Neural progenitor cell (in vitro differentiated cells): ENCODE measurements at places on chromosomes 2 and 18. TPM values are rescaled to one million over a fixed set of nuclear protein-coding genes. Genes with fewer than 3 reads are reported as not detected.

GRCh38 chr2:2926858-2927175 is 450.8 kb downstream of the EIPR1 start:
- H3K36me3 ChIP-seq = no peaks in the 10 kb centered on the region
- no peak overlapping the region for H3K27ac ChIP-seq
- DNase-seq = no peak
- H3K27me3 ChIP-seq = no peaks in the 10 kb centered on the region

- H3K36me3 ChIP-seq = no peaks in the 10 kb centered on the region
- H3K4me1 ChIP-seq = no peaks in the 10 kb centered on the region
- DNase-seq = no peak
- H3K27ac ChIP-seq = no peak overlapping the region
- no peaks in the 10 kb centered on the region for H3K27me3 ChIP-seq
These were observed 234.4 kb downstream of the SOCS6 start for GRCh38 chr18:70523035-70523791.

GRCh38 chr2:40558761-40559160 is 106.9 kb upstream of the SLC8A1 start:
- H3K36me3 ChIP-seq = no peaks in the 10 kb centered on the region
- no peak for DNase-seq
- H3K4me3 ChIP-seq = no peak overlapping the region
- H3K27ac ChIP-seq = no peak overlapping the region
- H3K27me3 ChIP-seq = no peaks in the 10 kb centered on the region
- H3K4me1 ChIP-seq = no peaks in the 10 kb centered on the region

DNA sequence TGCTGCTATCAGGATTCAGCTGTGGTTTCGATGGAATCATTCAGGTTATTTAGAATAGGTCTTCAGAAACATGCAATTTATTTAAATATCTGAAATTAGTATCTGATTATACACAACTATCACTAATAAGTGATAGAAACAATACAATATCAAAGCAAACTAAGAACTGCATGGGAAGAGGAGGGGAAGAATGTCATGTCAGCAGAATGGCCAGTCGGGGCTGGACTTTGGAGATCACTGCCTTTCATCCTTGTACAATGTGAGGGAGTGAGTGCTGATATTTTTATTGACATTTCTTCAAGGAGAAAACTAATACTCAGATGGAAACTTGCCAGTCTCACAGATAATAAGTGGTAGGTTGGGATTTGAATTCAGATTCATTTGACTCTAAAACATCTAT is 224.0 kb upstream of the LINC00305 start:
- H3K4me1 ChIP-seq = no peaks in the 10 kb centered on the region
- peaks cover 7% of the 10 kb centered on the region for H3K36me3 ChIP-seq
- H3K27me3 ChIP-seq = no peaks in the 10 kb centered on the region
- no peak overlapping the region for H3K27ac ChIP-seq

DNA sequence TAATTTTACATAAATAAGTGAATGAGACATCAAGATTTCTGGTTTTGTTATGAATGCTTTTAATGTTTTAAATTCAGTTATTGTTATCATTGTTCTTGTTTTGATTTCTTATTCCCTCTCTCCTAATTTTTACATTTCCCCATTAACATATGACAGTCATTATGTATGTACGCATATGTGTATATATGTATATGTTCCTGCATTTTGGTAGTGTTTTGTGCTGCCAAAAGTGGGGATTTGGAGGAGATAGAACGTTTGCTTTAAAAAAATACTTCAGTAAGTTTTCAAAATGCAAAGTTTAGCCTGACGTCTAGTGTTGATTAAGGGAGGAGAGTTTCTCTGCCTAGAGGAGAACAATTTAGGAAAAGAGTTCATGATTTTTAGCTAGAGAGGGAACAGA is 385.2 kb downstream of the EPHA4 start:
- H3K27me3 ChIP-seq = no peaks in the 10 kb centered on the region
- no peak overlapping the region for H3K27ac ChIP-seq
- DNase-seq = no peak
- H3K36me3 ChIP-seq = no peaks in the 10 kb centered on the region

DNA sequence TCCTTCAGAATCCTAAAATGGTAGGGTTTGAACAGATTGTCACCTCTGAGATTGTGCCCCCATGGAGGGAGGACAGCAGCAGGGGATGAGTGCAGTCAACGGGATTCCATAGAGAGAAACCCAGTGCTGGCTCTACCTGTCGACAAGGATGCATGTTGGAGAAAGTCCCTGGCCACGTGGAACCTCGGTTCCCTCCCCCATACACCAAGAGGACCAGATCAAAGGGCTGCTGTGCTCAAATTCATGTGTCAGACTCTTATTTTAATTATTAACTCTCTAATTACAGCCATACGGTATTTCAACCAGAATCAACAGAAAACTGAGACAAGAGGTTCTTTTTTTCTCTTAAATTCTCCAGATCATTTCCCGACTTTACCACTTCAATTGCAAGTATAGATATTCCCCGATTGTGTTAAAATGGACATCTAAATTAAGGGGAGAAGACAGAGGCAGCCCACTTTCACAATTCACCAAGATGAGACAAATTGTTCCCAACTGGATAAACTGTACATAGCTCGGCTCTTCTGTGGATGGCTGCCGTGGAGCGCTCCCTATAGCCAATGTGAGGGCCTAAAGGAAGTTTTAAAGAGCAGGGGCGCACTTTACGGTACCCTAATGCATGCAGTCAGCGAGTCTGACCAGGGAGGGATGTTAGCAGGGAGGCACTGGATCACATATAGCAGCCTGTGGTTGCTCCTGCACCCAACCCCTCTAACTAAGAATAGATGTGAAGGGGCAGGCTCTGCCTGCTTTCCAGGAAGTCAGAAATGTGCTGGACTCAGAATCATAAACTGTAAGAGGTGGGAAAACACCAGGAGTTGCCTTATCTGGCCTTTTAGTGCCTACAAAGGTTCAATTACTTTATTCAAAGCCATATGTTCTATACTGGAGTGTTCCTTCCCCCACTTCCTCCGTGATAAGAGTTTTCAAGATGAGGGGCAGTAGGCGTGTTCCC is 123.1 kb downstream of the CACNB4 start:
- DNase-seq = no peak
- H3K36me3 ChIP-seq = no peaks in the 10 kb centered on the region
- no peaks in the 10 kb centered on the region for H3K27me3 ChIP-seq
- no peak overlapping the region for H3K27ac ChIP-seq
- H3K4me3 ChIP-seq = no peak overlapping the region

- no peaks in the 10 kb centered on the region for H3K36me3 ChIP-seq
- H3K4me1 ChIP-seq = no peaks in the 10 kb centered on the region
- no peak overlapping the region for H3K4me3 ChIP-seq
- H3K27me3 ChIP-seq = no peaks in the 10 kb centered on the region
- DNase-seq = no peak
These were observed 9.3 kb upstream of the GPR35 start for GRCh38 chr2:240615820-240616547.

The OTOS gene
- total RNA-seq = not detected in 2 replicates

DNA sequence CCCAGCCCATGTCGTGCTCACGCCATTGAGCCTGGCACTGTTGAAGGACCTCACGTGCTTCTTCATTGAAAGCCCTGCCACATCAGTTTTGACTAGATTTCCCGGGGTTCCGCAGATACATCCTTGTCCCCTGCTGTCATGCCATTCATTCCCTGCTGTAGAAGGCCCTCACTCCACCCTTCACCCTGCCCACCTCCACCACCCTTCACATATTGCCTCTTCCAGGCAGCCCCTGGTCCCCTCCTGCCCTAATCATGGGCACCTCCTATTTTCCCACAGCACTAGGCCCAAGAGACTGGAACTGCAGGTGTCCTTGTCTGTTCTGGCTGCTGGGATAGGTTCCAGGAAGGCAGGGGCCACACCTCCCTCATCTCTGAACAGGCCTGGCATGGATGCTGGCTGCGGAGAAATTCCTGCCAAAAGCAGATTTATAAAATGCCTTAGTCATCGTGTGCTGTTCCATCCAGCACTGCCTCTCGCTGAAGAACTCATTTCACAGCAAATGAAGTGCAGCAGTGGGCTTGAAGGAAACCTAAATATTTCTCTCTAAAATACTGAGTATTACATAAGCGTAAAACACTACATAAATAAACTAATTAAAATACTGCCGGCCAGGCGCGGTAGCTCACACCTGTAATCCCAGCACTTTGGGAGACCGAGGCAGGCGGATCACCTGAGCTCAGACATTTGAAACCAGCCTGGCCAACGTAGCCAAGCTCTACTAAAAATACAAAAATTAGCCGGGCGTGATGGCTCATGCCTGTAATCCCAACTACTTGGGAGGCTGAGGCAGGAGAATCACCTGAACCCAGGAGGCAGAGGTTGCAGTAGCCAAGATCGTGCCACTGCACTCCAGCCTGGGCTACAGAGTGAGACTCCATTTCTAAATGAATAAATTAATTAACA is 38.4 kb downstream of the EIF4E2 start:
- no peak for DNase-seq
- no peak overlapping the region for H3K4me3 ChIP-seq
- no peak overlapping the region for H3K27ac ChIP-seq
- H3K27me3 ChIP-seq = no peaks in the 10 kb centered on the region
- H3K36me3 ChIP-seq = no peaks in the 10 kb centered on the region

- H3K27ac ChIP-seq = no peak overlapping the region
- no peak for DNase-seq
- no peak overlapping the region for H3K4me3 ChIP-seq
- H3K36me3 ChIP-seq = peaks cover 23% of the 10 kb centered on the region
These were observed 46.7 kb downstream of the SLC66A3 start for GRCh38 chr2:11201969-11202368.
